ENCODE measurements at places on chromosomes 11 and 22.

- no peak for DNase-seq
Observed at GRCh38 chr11:104510169-104510568, 346.2 kb upstream of the PDGFD start.

GRCh38 chr11:109512680-109513079, 90.7 kb downstream of the C11orf87 start:
- no peak for DNase-seq

DNA sequence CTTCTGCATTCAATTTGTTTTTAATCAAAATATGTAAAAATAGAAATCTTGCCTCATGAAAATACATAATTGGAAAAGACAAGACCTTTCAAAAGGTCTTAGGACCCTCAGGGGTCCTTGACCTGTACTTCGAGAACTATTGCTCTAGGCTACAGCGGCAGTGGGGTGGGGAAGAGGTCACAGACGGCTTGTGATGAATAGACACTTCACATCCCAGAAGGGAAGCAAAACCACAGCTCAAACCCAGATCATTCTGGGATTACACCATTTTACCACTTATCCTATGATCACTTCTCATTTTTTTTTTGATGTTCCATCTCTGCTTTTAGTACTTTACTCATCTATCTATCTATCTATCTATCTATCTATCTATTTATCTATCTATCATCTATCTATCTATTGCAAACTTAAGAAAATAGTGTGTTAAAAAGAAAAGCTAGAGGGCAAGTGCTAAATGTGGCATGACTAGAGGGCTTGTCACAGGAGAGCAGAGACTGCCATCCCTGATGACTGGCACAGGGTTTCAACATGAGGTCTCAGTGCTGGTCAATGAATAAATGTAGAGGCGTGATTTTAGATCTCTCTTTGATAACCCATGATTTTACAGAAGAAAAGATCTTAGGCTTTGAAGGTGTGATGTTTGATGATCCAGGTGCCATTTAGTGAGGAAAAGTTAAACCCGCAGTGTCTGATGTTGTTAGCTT, 37.1 kb downstream of the RNF141 start:
- DNase-seq: no peak

- peak; percentile 80 for DNase-seq
Observed at GRCh38 chr11:124762105-124762623, at the start of gene ESAM. TSS of gene ESAM (minus strand) at chr11:124762290. CDS start at chr11:124762154, 136 bp downstream.

- no peak for DNase-seq
Observed at GRCh38 chr22:38792833-38793232, 1.1 kb downstream of the DNAL4 start.

DNA sequence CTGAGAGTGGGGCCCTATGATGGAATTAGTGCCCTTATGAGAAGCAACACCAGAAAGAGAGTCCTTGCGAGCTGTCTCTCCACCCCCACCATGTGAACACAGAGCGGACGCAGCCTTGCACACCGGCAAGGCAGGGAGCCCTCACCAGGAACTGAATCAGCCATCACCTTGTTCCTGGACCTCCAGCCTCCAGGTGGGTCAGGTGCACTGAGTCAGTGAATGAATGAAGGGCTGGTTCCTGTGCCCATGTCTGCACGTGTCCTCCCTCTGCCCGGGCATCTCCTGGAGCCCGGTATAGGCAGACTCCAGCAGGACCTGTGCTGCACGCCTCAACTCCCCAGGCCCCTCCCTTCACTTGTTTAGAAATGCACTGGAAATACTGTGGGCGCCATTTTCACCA, 54.9 kb downstream of the LINC01488 start:
- DNase-seq: no peak

DNA sequence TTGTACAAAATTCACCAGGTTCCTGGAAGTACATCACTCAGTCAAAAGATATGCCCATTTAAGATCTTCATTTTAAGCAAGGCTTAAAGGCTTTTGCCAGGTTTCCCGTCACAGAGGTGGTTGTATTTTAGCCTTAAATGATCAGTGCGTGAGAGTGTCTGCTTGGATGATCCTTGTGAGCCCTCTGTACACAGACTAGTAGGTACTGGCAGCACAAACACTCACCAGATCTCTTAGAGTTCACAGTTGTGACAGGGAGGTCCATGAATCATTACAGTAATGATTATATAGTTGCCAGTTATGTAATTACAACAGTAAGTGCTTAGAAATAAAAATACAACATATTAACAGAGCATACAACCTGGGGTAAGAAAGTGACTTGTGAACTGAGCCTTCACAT, 84.2 kb upstream of the SLC25A18 start:
- no peak for DNase-seq

- no peak for DNase-seq
Observed at GRCh38 chr11:17905477-17905876, 107.4 kb downstream of the SERGEF start.

DNA sequence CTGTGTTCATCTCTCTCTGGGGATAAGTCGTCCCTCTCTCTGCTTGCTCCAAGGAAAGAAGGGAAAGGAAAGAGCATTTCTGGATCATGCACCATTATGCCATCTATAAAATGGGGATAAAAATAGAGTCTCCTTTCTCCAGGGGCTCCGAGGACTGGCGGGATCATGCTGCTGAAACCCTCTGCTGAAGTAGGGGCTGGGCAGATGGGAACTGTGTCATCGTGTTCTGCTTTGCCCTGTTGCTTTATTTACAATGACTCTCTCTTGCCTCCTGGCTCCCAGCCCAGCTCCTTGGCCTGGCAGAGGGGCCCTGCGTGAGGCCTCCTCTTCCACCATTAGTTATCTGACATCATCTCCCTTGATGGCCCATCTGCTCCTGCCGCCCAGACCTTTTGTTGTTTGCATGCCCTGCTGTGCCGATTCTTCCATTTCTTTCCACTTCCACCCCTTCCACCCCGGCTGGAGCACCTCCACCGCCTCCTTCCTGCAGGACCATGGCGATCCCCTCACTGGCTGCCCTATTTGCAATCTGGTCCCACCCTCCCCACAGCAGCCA, 200.9 kb downstream of the MYO18B start:
- peak; percentile 84 for DNase-seq

DNA sequence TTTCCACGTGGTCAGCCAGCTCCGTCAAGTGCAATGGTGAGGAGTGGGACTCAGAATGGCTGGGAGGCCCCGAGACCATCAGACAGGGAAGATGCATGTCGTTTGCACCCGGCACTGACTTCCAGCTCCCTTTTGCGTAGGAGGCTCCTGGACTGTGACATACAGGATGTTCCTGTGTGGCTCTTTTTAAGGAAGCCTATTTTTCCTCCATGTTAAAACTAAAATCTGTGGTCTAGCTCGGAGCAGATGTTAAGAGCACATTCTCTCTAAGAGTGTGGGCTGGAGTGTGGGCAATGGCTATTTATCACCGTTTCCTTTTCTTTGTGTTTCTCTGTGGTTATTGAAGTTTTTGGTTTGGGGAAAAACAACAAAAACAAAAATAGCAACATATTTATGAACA, 40.9 kb upstream of the AMPD3 start:
- peak; percentile 47 for DNase-seq

GRCh38 chr11:88231894-88232482, 56.7 kb upstream of the RAB38 start:
- DNase-seq: no peak

GRCh38 chr22:21650823-21651520, 8.9 kb downstream of the SDF2L1 start:
- DNase-seq: no peak

GRCh38 chr11:61855939-61856680, 28.0 kb downstream of the FADS2 start:
- no peak for DNase-seq

GRCh38 chr11:64918017-64918416, 1.0 kb upstream of the ATG2A start:
- DNase-seq: no peak

GRCh38 chr11:86558841-86559240, 113.6 kb downstream of the ME3 start:
- no peak for DNase-seq

GRCh38 chr11:14234446-14234845, 124.5 kb downstream of the RRAS2 start:
- DNase-seq: no peak

DNA sequence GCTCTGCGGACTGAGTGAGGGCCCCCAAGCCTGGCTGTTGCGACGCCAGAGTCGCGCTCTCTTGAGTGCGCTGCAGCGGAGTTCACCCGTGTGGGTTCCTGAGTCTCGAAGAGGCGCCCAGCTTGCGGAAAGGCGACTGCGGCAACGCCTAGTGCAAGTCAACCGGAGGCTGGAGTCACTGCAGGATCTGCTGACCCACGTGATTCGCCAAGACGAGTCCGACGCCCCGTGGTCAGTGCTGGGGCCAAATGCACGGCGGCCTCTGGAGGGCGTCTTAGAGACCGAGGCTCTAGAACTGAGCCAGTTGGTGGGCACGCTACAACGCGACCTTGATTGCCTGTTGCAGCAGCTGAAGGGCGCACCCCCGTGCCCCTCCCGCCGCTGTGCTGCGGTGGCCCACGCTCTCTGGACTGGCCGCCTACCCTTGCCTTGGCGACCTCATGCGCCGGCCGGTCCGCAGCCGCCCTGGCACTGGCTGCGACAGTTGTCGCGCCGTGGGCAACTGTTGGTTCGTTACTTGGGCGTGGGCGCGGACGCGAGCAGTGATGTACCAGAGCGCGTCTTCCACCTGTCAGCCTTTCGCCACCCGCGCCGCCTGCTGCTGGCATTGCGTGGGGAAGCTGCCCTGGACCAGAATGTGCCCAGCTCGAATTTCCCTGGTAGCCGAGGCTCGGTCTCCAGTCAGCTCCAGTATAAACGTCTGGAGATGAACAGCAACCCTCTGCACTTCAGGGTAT, 32.6 kb downstream of the RRP8 start:
- no peak for DNase-seq

GRCh38 chr22:18947905-18948304, 11.8 kb upstream of the PRODH start:
- peak; percentile 2 for DNase-seq

DNA sequence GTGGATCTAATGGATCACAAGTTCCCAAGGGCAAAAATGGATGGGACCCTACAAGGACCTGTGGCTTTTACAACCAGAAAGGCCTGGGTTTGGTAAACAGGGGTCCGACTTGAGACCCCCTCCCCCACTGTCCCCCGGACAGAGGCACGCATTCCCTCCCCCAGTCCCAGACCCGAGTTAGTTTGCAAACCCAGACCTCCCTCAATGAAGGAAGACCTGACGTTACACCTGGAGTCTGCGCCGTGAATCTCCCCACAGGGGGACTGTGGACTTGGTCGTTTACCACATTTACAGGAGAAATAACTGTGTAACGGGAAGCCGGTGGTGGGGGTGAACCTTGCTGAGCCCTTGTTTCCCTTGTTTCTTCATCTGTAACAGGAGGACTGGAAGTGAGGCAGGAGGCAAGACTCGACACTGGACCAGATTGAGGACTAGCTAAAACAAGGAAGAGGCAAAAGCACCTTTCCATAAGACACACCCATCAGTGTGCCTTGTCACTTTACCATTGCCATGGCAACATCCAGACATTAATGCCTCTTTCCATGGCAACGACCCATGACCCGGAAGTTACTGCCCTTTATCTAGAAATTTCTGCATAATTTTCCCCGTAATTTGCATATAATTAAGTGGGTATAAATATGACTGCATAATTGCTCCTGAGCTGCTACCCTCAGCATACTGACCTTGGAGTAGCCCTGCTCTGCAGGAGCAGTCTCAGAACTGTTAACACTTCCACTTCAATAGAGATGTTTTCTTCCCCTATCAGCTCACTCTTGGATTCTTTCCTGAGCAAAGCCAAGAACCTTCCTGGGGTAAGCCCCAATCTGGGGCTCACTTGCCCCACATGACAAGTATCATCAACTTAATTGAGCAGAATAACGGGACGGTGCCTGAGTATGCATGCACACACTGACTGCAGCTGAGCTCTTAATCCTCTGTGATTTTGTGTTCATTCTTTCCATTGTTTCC, 25.4 kb downstream of the PDGFB start:
- DNase-seq: no peak

DNA sequence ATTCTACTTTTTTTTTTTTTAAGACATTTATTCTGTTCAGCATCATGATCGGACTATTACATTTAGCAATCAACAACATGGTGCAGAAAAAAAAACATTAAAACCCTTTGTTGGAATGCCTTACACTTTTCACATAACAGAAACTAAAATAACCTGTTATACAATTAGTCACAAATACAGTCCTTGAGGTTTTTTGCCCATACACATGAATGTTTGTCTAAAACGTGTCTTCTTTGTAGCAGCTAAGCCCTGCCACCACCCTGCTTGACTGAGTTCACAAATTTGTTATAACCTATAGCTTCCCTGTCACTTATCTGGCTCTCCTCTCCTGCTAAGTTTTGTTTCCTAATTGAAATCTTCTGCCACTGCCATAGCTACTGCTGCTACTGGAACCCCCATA, 75.4 kb upstream of the ARHGAP20 start:
- DNase-seq: no peak

- DNase-seq: no peak
Observed at GRCh38 chr11:103942646-103943045, 93.8 kb upstream of the DDI1 start.

DNA sequence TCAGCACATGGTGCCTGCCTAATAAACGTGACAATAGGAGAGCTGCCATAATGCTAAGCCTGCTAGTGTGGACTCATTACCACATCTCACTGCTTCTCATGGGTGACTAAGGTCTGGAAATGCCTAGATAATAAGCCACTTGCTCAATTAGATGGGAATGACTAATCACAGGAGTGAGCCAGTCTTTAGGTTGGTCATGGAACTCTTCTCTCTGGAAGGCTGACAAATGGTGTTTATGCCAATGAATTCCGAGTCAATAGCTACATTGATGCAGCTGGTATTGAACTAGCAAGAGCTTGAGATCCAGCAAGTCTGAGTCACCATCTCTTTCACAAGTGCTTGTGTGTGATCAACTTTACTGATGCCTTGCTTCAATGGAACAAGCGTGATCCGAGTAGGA, 334.9 kb downstream of the OPCML start:
- DNase-seq: no peak

DNA sequence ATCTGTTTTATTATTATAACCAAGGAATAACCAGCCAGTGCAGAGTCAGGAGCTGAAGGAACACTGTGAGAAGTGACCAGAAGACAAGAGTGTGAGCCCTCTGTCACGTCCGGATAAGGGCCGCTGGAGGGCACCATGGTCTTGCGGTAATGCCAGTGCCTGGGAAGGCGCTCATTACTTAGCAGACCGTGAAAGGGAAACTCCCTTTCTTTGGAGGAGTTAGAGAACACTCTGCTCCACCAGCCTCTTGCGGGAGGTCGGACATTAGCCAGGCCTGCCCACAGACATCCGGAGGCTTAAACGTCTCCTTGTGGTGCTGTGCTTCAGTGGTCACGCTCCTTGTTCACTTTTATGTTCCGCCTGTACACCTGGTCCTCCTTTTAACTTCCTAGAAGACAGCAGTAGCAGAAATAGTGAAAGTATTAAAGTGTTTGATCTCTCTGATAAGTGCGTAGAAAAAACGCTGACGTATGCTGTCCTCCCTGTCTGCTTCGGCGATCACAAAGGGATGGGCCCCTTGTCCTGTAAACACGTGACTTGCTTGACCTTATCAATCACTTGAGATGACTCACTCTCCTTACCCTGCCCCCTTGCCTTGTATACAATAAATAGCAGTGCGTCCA, 120.6 kb upstream of the LMO1 start:
- no peak for DNase-seq

- DNase-seq: no peak
Observed at GRCh38 chr11:116792869-116793771, 1.4 kb upstream of the APOA5 start.

- DNase-seq: no peak
Observed at GRCh38 chr11:766936-767210, 10.4 kb downstream of the GATD1 start.

GRCh38 chr22:38338772-38339379, 21.6 kb upstream of the CSNK1E start:
- DNase-seq: no peak

GRCh38 chr11:117806846-117807245, 9.8 kb upstream of the DSCAML1 start:
- DNase-seq: no peak
